Activated naive CD4-positive, alpha-beta T cell treated with anti-CD3 and anti-CD28 coated beads, Interleukin-2, amount 10 ng/mL, durations not matched to agents 7 days and 5 days (primary cell): ENCODE measurements at places on chromosomes 2 and 18.

DNA sequence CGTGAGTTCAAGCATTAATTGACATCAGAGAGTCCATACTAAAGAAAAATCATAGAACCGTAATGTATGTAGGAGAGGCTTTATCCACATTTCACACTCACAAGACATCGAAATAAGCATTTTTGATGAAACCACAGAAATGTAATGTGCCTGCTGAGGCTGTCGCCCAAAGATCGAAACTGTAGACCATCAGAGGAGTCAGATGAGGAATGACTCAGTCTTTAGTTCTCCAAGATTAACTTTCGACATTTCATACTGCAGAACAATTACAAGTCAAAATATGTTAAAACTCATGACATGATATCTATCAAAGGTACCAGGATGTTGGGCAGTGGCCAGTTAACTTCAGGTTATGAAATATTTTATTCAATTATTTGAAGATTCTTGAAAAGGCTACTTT lies 79.6 kb downstream of the RAB31 start:
- DNase-seq, result no peak

DNA sequence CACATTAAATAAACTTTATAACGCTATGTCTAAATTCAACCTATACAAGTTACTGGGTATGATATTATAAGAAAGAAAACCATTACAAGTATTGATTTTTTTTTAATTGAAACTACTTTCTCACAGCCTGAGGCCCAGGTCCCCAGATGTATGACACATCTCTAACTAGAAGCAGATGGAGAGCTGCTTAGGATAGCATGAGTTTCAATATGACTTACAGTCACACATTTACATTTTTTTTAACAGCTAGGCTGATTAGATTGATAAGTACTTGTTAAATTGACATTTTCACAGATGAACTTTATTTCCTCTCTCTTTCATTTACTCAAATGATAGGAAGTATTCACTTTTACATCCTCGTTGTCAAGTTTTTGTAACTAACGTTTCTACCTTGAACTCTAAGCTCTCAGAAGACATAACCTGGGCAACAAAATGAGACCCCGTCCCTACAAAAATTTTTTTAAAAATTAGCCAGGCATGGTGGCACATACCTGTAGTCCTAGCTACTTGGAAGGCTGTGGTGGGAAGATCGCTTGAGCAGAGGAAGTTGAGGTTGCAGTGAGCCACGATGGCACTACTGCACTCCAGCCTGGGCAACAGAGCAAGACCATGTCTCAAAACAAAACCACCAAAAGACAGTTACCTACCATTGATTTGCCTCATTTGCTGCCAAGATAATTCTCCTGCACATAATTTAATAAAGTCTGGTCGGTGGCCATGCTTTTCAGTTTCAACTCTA lies 52.4 kb downstream of the STK39 start:
- peak; percentile 48 for DNase-seq

DNA sequence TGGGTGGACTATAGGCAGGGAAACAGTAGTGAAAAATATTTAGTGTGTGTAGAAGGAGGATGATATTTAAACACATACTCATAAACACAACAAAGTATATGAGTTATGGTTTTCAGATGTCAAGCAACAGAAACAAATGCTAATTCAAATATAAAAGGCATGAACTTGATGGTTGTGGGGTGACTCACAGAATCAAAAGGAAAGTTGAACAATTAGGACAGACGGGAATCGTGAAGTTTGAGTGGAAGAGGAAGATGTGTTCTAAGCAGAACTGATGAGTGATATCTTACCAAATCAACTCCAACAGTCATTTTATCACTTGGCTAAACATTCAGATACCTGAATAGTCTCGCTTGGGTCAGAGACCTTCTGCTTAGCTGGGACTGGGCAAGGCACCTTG lies 53.6 kb upstream of the ITGA6 start:
- no peak for DNase-seq

DNA sequence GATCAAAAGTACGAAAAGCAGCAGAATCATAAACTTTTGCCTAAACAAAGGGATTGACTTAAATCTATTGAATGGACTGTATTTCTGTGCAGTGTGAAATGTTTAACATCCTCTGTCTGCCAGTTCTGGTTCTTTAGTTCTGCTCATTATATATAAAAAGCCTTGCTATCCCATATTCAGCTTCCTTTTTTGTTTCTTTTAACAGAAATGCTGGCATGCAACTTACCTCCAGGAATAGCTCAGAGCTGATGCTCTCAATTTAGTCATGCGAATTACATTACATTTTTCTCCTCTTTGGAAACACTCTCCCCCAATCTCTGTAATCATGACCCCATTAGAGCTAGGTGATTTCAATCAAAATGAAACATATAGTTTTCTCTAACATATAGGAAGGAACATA lies 73.6 kb downstream of the SPHKAP start:
- DNase-seq, result no peak

DNA sequence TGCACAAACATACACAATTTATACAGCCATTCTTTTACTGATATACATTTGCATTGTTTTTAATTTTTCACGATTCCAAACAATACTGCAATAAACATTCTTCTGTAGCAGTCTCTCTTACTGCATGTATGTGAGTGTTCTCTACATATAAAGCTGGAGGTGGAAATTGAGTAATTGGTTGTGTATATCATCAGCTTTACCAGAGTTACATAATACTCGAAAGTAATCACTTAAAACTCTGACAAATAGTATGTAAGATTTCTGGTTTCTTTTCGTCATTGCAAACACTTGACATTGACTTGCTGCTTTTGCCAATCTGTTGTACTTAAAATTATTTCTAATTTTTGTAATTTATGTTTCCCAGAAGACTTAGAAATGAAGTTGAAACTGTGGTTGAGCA lies 110.2 kb downstream of the TDRD15 start:
- DNase-seq, result no peak

- peak; percentile 80 for DNase-seq
Measured at GRCh38 chr2:196131384-196131937, 39.9 kb downstream of the STK17B start.

GRCh38 chr2:63041592-63041991 lies 9.0 kb upstream of the OTX1 start:
- DNase-seq, result no peak

DNA sequence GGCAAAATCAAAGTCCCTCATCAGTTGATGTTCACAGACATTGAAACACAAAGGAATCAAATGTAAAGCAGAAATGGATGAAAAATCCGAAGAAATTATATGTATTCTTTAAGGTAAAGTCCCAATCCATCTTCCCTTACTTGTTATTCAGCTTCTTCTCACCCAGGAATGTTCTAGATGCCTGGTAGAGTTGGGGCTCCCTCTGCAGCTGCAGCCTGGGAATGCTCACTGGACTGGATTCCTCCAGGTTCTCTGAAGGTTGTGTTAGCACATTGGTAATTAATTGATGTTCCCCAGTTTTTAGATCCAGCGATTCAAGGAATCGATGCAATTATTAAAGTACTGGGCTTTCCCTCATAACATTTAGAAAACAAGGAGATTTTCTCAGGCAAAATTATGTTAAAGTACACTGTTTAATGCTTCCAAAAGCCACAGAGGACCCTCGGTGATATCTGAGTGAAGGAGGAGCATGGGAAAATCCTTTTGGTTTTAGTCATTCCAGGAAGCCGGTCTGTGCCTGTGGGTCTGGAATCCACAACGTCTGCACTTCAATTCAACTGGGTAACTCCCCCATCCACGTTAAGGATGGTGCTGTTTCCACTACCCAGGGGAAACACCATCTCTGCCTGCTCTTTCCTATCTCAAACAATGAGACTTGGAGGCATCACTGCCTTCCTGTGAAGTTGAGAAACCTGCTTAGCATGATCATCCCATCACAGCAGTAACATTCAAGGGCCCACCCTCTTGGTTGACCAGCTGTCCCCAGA lies 22.0 kb downstream of the NTSR2 start:
- DNase-seq, result no peak

- DNase-seq, result no peak
Measured at GRCh38 chr2:39435234-39435633, 1.9 kb downstream of the MAP4K3 start.

- no peak for DNase-seq
Measured at GRCh38 chr2:198471291-198471690, 666.9 kb downstream of the PLCL1 start.

GRCh38 chr2:156343940-156344301 lies 11.4 kb upstream of the NR4A2 start:
- no peak for DNase-seq

DNA sequence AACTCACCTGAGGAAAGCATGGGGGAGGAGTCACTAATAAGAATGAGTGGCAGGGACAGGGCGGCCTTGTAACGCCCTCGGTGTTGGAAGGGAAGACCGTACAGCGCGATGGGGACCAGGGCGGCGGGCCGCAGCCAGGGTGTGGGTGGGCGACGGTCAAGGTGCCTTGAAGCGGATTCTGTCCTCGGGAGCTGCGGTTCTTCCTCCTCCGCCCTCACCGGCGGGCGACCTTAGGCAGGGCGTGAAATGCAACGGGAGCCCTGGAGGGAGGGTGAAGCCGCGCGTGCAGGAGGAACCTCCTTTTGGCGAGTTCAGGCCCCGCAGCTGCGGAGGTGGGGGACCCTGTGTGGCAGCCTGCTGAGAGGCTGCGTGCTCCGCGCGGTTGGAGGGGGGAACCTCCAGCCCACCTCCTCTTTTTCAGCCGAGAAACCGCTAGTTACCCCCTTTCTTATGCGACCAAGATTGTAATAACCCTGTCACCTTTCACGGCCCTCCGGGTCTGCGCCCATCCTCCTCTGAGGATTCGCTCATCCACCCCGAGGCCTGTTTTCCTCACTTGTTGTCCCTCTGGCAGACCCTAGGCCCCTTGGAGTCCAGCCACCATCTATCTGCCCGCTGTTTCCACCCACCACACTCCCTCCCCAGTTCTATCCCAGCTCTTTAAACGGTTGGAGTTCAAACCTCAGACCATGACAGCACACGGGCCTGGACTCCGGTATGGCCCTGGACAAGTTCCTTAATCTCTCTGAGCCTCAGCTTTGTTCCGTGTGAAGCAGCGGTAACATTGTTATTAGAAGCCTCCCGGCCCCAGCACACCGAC lies 823 bp upstream of the RNU2-63P start:
- DNase-seq, result no peak

DNA sequence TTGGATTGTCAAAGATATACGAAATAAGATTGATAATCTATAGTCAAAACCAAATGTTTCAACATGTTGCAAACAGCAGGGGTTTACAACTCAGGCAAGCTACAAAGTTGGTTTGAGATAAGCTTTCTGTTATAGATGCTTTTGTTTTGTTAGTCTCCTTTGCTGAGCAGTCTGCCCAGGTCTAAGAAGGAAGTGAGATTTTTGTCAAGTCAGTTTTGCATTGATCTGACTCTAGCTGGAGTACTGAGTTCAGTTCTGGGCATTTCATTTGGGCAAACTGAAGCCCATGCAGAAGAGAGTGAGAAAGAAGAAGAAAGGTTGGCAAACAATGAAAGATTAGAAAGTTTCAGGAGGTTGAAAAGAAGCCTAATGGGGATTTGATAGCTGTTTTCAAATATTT lies 983.0 kb upstream of the SLC39A10 start:
- DNase-seq, result no peak

DNA sequence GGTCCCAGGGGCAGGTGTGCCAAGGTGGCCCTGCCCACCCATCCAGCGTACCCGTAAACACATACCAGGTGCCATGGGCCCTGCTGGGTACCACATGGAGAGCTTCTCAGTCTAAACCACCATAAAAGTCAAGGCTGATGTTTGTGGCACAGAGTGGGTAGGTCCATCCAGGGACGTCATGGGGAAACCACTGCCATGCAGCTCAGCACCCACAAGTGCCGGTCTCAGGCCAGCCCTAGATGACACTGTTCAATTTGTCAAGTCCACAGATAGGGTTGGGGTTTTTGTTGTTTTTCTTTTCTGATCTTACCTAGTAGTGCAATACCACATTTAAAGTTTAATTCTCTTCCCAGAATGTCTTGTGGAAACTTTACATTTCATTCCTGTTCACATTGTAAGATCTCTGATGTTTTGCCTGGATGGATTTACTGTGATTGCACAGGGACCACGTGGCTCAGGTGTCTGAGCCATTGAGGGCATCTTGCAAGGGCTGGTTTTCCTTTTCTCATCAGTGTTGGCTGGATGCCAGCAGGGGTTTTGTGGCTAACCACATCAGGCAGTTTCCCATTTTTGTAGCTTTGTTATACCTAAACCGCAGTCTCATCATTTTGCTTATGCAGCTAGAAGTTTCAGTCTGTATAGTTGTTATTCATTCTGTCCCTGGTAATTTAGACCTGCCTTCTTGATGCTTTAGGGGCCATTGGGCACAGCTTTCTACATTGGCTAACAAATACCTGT lies 64.7 kb downstream of the STK25 start:
- DNase-seq, result peak; percentile 92
